ENCODE measurements at places on chromosomes 5 and 9.

DNA sequence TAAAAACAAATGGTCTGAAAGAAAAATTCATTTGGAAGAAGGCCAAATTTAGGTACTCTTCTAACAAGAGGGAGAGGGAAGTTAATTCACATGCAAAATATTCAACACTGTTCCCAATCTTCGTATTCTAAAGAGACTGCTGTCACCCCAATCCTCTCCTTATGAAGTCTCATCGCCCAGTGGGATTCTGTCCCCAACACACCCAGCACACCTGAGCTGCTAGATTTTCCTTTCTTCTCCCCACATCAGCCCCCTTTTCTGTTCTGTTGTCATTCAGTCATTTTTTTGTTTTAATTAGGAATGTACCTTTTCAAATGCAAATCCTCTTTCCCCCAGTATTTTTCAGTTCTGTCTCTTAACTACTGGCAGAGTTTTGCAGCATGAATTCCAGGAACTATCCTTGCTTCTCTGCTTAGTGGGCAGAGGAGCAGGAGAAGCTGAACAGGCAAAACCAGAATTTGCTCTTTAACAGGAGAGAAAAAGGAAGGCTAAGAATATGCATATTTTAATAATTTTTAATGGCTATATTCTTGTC lies 366.9 kb downstream of the MAN2A1 start:
- no peak for DNase-seq

DNA sequence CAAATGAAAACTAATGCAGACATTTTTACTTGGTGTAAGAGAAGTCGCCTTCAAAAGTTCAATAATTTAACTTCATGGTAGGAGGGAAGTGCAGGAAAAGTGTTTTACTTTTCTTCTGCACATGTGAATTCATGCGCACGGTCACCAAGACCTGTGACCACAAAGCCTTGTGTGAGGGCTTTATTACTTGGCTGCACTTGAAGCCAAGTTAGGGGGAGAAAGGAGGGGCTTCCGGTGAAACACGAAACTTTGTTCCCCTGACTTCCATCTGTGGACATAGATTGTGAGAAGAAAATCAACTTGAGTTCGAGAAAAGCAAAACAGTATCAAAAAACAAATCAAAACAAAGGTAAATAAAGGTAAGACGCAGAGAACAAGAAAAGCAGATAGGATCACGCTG lies 239.9 kb downstream of the ROR2 start:
- no peak for DNase-seq

- no peak for DNase-seq
Observed at GRCh38 chr9:98925956-98926355, 17.8 kb upstream of the COL15A1 start.

DNA sequence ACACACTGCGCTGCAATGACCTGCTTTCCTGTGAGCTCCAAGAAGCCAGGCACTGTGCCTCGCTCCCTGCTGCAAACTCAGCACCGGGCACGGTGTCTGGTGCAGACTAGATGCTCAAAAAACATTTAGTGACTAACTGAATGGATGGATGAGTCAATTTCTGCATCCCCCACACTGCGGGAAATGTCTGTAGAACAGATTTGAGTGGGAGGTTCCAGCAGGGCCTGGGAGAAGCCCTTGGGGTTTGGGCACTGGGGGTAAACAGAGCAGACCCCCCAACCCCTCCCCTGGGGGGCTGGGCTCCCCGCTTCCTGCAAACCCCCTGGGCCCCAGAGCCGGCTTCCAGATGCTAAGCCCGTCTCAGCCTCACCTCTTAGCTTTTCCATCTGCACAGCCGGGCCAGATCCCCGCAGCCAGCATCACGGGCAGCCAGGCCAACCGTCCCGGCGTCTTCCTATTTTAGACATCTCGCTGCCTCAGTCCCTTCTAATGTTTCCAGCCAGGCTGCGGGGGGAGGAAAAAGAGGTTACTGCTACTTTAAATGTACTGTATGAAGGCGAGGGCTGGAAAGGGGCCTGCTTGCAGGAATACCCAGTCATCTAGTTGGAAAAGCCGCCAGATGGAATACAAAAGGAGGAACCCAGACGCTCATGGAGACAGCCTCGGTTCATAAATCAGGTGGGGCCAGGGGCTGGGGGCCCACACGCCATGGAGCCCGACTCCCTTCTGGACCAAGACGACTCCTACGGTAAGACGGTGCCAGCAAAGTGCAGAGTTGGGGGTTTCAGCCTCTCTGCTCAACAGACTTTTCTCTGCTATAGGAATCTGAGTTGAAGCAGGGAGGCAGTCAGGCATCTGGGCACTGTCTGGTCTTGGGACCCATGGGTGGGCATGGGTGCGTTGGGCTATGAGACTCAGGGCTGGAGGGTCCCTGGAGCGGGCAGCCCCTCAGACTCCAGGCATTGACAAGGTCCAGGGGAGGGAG lies 67.1 kb upstream of the GGTA1 start:
- no peak for DNase-seq

DNA sequence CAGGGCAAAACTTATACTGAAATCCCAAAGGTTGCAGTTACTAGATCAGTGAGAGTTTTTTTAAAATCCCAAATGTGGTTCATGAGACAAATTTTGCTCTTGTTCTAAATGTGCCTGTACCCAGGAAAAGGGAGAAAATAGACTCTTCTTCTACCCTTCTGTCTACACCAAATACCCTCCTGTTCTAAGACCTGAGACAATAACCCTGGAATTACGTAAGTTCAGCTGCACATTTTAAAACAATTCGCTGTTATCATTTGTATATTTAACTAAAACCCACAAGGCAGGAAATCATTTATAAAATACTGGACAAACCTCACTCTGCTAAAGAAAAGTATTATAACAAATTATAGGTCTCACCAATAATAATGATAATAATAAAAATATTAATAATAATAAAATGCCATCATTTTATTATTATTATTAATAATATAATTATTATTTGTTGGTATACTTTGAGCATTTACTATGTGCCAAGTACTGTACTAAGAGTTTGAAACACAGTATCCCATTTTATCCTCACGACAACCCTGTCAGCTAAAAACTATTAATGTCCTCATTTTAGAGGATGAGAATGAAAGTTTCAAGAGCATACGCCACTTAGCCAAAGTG lies 49.8 kb upstream of the AFAP1L1 start:
- DNase-seq = no peak

DNA sequence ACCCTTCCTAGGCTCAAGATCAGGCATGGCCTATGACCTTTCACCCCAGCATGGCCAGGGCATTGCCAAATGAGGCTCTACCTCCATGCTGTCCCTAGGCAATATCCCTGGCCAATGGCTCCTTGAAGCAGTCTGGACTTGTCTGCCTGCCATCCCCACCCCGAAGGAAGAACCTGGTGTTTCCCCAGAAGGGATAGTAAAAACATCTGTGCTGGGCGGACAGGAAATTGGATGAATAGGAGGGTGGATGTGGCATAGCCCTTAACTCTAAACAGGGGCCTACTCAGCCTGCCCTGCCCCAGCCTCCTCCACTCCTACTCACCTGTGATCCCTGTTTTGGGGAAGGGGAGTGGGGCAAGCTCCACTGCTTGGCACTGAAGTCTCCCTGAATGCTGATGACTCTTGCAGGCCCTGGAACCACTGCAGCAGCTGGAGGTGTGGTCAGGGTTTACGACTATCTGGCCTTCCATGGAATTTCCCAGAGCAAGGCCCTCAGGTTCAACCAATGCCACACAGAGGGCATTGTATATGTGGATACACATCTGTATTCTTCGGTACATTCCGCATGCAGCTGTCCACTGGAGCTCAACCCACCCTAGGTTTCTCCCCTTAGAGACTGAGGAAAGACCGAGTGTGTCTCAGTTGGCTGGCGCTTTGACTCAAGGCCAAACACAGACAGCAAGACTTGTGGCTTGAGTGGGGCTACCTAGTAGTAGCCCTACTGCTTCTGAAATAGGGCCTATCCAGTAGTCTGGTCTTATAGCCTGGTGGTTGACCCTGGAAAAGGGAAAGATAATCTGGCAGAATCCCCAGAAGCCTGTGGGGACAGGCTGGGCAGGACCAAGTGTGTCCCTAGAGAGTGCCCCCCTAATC lies 6.4 kb upstream of the P4HA2 start:
- no peak for DNase-seq

DNA sequence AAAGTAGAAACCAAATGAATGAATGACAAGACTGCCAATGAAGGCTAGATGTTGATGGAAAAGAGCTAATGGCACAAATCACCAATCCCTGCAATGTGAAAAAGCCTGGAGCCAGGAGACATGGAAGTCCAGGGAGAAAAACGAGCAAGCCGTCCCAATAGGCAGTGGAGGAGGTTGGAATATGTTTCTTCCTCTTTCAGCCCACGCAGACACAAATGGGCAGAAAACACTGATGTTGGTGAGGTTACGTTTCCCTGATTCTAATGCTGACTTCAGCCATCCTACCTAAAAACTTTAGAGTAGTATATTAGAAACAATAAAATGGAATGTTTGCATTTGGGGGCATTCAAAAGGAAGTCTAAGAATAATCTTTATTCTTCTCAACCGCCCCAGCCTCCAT lies 23.9 kb upstream of the KIF2A start:
- no peak for DNase-seq

DNA sequence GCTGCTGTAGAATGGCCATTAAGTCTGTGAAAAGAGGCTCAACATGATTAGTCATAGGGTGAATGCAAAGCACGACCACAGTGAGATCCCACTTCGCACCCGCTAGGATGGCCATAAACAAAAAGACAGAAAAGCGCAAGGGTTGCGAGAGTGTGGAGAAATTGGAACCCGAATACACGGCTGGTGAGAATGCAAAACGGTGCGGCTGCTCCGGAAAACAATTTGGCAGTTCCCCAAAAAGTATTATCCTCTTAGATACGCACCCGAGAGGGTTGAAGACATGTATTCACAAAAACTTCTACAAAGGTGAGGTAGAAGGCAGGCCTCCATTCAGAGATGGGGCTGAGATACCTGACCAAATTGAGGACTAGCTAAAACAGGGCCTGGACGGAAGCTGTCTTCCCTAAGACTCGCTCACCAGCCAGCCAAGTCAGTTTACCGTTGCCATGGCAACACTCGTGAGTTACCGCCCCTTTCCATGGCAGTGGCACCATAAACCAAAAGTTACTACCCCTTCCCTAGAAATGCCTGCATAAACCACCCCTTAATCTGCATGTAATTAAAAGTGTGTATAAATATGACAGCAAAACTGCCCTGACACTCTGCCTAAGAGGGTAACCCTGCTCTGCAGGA lies 726 bp upstream of the PSMB7 start:
- DNase-seq = no peak

- DNase-seq = no peak
Observed at GRCh38 chr5:79562351-79563246, 48.7 kb upstream of the HOMER1 start.

DNA sequence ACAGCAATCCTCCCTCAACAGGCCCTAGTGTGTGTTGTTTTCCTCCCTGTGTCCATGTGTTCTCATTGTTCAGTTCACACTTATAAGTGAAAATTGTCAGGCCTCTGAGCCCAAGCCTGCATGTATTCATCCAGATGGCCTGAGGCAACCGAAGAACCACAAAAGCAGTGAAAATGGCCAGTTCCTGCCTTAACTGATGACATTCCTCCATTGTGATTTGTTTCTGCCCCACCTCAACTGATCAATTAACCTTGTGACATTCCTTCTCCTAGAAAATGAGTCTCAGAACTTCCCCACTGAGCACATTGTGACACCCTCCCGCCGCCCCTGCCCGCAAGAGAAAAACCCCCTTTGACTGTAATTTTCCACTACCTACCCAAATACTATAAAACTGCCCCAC lies 17.4 kb upstream of the TRPC7 start:
- no peak for DNase-seq

- no peak for DNase-seq
Observed at GRCh38 chr5:172078726-172079345, 72.4 kb upstream of the FBXW11 start.

GRCh38 chr9:32431940-32432555 lies 47.6 kb downstream of the ACO1 start:
- no peak for DNase-seq

GRCh38 chr5:23208959-23209431 lies 298.4 kb upstream of the PRDM9 start:
- no peak for DNase-seq

GRCh38 chr5:128881502-128882018 lies 83.7 kb upstream of the SLC27A6 start:
- no peak for DNase-seq

- no peak for DNase-seq
Observed at GRCh38 chr9:96168882-96169281, 133.1 kb downstream of the HSD17B3 start.

DNA sequence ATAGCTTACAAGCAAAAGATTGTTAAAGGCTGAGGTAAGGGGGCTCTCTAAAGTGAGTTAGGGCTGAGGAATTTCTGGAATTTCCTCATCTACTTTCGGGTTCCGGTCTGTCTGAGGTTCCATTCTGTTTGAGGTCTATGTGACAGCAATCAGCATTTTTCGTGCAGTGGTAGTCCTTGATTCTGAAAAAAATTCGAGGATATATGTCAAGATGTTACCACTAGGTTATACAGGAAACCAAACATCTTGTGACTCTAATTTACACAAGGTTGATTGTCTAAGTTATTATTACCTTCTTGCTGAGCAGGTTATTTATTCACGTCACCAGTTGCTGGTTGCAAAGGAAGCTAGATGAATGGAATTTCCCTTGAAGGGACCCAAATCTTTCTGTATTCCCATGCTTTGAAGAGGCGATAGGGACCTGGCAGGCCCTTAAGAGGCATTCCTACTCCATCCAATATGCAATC lies 35.2 kb downstream of the RLN2 start:
- DNase-seq = no peak

GRCh38 chr9:134967547-134967930 lies 49.8 kb upstream of the FCN1 start:
- DNase-seq = no peak

DNA sequence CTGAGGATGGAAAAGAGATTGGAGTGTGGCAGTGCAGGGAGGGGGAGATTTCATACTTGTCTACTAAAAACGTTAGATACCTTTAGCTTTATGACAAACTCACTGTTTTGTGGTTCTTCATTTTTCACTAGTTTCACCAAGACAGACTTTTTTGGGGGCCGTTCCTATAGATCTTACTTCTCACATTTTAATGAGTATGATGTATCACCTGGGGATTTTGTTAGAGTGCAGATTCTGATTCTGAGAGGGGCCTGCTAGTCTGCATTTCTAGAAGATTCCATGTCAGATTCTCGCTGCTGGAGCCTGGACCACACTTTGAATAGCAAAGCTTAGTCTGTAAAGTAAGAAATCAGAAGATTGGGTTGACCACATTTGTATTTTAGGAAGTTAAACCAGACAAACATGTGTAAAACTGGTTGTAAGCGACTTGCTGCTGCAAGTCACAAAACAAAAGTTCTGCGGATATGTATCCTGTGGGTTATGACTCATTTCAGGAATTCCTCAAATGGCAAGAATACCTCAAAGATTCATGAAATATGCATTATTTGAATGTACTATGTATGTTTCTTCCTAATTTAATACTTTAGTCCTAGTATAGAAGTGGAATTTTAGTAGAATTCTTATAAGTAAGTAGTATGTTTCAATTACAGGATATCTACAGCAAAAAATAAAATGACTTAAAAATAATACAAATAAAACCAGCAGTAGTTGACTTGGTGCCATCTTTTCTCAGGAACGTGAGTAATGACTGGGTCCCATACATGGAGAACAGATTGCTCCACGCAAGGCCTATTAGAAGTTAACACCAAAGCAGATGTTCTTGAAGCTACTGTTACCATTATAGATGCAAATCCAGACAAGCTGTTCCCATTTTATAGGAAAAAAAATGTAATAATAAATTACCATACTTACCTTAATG lies 27.8 kb downstream of the NFIL3 start:
- DNase-seq = no peak

GRCh38 chr9:84439250-84439649 lies 98.7 kb upstream of the SLC28A3 start:
- DNase-seq = no peak

Data from stimulated activated CD8-positive, alpha-beta memory T cell treated with anti-CD3 and anti-CD28 coated beads, Interleukin-7, amount 100 ng/mL, for 1 hour (primary cell).